ENCODE measurements at places on chromosomes 6 and 20.

GRCh38 chr6:25882051-25882496 is 8.0 kb upstream of the SLC17A3 start:
- no peak for DNase-seq

DNA sequence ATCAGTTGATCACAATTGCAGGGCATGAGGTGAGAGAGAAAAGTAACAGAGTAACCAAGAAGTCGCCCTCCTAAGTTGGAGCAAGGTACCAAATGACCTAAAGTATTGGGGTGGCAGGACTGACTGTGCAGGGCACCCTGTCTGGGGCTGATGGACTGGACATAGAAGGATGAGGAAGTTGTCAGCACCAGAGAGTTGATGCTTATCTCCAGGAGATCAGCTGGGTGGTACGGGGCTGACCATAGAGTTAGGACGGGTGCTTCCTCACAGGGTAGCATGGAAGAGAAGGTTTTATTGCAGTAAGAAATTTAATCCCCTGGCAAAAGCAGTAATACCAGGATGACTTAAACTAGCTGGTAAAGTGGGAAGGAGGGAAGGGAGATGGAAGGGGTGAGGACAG is 66.7 kb downstream of the TMEM170B start:
- no peak for DNase-seq

- no peak for DNase-seq
Measured at GRCh38 chr20:8809107-8809953, 259.6 kb upstream of the PLCB4 start.

- no peak for DNase-seq
Measured at GRCh38 chr6:64123761-64124633, 488.4 kb downstream of the PHF3 start.

DNA sequence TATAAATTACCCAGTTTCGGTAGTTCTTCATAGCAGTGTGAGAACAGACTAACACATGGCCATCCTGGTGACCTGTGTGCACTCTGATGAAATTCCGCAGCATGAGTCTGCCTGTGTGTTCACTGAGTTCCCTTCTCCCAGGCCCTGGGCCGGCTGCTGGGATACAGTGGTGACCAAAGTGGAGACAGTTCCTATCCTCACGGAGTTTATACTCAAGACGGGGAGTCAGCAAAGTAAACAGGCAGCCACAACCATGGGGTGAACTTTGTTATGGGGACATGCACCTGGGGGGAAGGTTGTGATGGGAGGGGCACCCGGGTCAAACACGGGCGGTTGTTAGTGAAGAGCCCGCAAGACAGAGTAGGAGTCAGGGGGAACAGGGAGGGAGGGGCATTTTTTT is 202.0 kb downstream of the CDH4 start:
- DNase-seq: no peak

DNA sequence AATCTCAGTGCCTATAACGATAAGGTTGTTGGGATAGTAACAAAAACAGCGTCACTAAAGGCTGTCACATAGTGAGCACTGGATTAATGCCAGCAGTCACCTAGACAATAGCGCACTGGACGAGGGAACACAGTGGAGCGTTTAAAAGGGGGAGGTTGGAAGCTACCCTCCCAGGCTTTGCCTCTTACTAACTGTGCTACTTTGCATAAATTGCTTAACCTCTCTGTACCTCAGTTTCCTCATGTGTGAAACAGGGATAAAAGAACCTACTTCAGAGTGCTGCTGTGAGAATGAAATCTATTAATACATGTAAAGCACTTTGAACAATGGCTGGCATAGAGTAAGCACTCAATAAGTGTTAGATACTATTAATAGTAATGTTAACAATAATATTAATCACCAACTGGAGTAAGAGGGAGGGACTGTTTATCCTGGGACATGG is 10.5 kb downstream of the BCL2L1 start:
- DNase-seq: no peak

DNA sequence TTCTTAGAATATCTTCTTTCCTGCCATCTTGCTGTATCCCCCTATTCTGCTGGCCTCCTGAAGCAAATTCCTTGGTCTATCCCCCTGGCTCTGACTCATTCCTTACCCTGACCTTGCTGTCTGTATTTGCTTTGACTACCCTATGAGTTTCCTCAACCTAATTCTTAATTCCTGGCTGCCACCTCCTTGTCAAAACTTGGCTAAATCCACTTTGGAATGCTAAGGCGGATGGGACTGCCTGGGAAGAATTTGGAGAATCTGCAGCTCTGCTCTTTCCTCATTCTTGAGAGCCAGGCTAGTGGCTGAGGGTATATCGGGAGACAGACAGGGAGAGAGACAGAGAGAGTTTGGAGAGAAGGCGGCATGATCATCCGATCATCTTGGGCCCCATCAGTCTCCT is 24.4 kb downstream of the CAP2 start:
- DNase-seq: no peak

GRCh38 chr6:136060759-136061158 is 189.4 kb downstream of the MTFR2 start:
- DNase-seq: no peak

DNA sequence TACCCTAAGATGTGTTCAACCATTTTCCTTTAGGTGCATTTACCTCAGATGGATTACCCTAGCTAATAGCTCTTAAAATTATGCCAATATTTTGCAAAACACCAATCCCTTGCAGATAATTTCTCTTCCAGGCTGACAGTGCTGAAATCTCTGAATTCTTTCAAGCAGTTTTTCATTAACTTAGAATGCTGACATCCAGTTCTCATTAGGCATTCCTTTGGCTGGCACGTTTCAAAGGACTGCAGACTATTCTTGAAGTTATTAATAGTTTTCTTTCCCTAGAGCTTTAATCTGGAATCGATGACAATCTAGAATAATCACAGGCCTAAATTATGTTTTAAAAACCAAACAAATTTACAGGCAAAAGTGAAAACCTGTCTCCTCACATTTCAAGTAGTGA is 68.3 kb downstream of the SMLR1 start:
- no peak for DNase-seq

DNA sequence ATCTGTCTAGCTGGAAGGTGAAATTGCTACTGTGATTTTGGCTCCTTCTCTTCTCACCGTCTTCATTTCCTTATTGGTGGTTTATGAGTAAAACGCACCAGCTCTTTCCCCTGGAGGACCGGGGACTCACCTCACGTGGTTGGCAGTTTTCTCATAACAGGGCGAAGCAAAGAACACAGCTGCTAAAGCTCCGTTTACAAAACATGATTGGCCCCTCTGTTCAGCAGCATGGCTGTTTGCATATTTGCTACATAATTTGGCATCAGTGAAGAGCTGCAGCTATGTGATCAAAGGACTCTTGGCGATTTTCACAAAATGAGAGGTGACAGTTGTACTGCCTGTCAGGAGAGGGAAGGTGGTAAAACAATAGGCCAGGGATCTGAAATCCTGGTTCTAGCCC is 20.5 kb upstream of the TMEM181 start:
- DNase-seq: peak; percentile 39

GRCh38 chr6:33080127-33081089 is 4.6 kb downstream of the HLA-DPB1 start:
- no peak for DNase-seq

DNA sequence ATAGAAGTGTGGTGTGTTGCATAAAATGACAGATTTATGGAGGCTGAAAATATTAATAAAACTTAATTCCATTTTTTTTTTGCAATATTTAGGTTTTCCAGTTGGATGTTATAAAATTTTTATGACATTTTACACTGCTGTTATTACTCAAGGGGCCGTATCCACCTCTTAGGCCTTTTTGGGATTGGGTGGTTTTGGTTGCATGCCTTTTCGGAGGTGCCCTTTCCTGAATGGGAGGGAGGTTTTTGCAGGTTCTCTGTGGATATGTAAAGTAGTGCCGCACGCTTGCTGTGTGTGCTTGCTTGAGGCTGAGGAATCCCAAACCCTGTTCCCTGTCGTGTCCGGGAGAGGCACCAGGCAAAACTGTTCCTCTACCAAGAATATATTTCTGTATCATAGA is 6.8 kb downstream of the ARID1B start:
- no peak for DNase-seq

- DNase-seq: no peak
Measured at GRCh38 chr6:113627480-113627879, 229.7 kb upstream of the MARCKS start.

- DNase-seq: no peak
Measured at GRCh38 chr6:106688177-106688951, 59.0 kb downstream of the QRSL1 start.

- no peak for DNase-seq
Measured at GRCh38 chr6:17211101-17211500, 70.1 kb upstream of the RBM24 start.

DNA sequence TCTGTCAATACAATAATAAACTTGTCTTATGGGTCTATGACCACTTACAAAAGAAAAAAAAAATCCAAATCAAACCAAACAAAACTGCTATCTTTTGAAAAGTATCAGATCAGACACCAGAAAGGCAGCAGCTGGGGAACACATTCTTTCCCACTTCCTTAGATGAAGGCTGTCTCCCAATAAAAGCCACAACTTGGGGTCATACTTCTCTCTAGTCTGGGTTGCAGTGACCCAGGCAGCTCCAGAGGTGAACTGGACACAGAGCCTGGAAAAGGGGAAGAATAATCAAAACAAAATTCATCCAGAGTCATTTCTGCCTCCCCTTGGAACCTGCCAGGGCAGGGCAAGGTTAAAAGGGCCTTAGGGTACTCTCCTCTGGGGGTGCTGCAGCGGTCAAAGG is 19.1 kb downstream of the ATXN1 start:
- DNase-seq: no peak

DNA sequence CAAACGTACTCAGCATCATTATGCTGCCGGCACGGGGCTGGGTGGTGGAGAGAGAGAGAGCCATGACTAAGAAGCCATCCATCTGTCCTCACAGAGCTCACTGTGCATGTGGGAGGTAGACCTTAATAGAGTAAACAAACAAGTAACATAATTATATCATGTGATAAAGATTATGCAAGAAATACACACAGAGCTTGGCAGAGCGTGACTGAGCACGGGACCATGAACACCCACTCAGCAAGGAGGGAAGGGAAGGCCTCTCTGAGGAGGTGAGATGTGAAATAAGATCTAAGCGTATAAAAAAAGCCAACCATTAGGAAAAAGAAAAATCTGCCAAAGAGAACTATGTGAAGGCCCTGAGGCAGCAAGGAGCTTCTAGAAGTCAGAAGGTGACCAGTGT is 207.5 kb downstream of the PTPRT start:
- DNase-seq: no peak

DNA sequence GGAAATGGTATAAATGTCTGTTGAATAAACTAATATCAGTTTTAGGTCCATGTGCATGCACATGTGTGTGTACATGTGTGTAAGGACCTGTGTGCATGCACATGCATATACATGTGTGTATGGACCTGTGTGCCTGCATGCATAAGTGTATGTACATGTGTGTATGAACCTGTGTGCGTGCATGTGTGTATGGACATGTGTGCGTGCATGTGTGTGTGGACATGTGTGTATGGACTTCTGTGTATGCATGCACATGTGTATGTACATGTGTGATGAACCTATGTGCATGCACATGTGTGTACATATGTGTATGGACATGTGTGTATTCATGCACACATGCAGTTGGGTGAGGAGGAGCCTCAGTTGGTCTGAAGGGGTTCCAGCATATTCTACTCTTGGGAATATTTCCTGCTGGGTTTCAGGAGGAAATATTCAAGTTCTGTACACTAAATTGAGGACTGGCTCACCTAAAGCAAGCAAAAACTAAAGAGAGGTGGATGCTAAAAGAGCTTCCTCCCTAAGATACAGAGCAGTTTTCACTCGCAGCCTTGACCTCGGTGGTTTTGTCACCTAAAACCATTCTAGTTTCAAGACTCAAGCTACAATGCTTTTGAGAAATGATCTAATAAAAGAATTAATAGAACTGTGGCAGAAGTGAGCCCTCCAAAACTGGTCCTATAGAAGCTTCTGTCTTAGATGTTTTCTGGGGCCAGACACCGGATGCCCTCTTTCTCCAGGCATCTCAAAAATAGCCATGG is 742.8 kb downstream of the MAFB start:
- no peak for DNase-seq

GRCh38 chr20:1427457-1428054 is 34.7 kb upstream of the FKBP1A start:
- DNase-seq: no peak

GRCh38 chr6:156781861-156782631 is 4.9 kb downstream of the ARID1B start:
- DNase-seq: peak; percentile 4

DNA sequence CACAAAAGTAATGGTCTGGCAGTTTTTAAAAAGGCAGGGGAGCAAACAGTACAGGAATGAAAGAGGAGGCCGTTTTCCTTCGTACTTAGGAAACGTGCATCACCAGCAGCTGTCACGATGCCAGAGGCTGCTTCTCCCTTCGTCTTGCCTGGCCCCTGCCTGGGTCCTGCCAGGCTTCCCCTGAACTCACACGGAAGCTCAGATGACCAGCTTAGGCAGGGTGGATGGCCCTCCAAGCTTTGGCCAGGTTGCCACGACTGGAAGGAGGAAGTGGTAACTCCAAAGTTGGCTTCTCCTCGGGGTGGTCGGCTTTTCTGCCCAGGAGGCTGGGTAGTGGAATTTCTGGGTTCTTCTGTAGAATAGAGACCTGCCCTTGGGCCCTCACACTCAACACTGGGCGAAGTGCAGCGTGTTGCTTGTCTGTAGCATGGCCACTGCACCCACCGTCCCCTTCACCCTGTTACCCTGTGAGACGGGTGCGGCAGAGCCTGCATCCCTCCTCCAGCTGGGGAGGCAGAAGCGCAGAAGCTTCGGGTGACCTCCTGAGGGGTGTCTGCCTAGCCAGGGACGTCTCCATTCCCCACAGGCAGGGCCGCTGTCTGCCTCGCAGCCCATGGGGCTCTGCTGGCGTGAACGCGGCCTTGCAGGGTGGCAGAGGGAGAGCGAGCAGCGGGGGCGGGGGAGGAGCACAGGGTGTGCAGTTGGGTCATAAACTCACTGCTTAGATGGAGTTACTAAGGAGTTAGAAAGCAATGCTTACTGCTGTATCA is 18.4 kb upstream of the RBM38 start:
- DNase-seq: no peak

GRCh38 chr6:154805288-154805911 is 72.2 kb downstream of the SCAF8 start:
- DNase-seq: peak; percentile 74

DNA sequence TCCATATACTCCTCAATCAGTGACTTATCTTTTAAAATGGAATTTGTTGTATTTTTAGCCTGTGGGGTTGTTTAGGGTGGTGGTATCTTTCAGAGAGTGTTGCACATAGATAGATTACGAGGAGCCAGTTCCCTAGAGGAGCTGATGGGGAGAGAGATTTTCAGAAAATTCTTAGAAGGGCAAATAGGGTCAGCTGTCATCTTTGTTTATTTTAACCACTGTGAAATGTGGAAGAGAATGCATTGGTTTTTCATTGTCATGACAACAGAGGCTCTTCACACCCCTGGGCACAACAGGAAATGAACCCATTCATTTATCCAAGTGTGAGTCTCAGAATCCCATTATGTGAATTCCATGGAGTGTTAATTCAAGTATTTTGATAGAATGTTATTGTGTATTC is 188.4 kb downstream of the JARID2 start:
- no peak for DNase-seq

Measured in NCI-H1694 treated with DMSO at 0.1 percent for 48 hours (cell line).